Daoy (cell line): ENCODE measurements at places on chromosomes 5 and 9. TPM values are rescaled to one million over a fixed set of nuclear protein-coding genes. Genes with fewer than 3 reads are reported as not detected.

DNA sequence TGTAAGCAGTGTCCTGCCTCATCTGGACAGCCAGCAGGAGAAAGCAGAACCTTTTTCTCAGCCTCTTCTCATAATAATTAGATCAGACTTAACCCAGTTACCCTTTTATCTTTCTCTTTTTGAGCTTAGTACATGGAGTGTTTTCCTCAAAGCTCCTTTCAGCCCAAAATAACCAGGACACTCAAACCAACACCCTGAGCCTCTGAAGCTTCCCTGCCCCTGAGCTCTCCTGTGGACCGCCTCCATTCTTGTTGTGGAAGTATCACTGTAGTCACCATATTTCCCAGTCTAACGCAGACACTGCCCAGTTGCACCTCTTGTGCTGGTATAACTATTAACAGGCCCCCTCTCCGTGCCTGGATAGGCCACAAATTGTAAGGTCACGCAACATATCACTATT lies 53.8 kb upstream of the ZNF622 start:
- DNase-seq = no peak

DNA sequence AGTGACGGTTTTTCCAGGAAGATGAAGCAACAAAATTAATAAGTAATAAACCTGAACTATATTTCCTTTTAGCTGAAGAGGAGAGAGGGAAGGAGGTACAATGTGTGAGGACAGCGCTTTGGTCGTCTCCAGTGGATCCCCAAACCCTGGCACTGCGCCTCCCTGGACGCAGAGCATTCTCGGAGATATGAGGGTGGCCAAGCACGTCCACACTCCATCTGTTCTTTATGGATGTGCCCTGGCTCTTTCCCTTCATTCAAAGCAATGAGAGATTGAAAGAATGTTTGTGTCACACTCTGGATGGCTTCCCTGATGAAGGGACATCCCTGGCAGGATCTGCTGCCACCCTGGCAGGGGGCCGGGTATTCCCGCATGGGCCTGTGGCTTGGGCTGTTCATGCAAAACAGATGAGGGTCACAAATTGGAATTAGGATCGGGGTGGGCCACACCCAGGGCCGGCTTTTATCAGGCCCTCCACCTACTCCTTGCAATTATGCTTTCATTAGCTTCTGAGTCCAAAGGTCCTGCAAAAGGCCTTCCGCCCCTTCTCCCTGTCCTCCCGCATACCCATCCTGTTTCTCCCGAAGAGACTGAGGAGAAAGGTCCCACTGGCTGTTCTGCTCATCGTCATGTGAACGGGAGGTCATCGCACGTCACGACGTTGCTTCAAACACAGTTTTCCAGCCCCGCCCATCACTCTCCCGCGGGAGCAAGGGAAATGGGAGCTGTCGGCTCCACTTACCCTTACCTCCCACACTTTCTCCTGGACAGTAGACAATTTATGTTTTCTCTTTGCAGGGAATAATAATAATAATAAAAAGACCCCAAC lies 286.1 kb upstream of the IRX4 start:
- DNase-seq = no peak

DNA sequence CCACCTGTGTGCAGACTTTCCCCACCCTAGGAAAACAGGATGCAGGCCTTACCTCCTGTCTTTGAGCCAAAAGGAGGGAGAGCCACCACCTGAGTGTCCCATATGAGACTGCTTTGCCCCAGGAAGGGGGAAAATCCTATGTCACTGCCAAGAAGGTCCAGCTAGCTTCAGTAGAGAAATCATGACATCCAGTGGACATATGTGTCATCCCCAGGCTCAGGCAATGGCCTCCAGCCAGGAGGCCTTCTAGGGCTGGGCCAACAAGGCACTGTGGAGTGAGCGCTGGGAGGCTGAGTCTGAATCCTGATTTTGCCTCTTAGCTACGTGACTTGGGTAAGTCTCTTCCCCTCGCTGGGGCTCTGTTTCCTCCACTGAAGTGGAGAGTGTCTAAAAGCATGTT lies 60.2 kb downstream of the SMIM23 start:
- DNase-seq = no peak

DNA sequence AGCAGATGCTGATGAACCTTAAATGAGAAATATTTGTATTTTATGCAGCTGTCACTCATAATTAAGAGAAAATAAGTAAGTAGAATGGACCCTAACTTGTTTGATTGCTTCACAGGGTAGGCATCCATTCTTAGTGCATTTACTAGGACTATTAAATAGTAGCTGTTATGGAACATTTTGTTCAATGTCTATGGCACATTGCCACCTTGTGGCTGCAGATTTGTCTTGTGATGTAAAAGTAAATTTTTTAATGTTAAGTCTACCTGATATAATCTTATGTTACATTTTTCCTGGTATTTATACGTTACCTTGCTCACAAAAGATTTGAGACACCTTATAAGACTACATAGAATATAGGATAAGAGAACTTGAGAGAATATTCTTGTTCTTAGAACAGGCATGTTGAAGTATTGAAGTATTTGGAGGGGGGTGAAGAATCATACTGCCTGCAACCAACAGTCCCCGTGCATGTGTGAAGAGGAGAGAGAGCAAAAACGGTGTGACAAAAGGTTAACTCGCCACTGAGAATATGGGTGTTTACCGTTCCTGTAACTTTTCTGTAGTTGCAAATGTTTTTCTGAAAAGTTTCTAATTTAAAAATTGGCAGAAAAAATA lies 161.1 kb downstream of the MAST4 start:
- peak; percentile 60 for DNase-seq

- DNase-seq = no peak
These were observed 66.9 kb downstream of the SKIC3 start for GRCh38 chr5:95487880-95488279.

- DNase-seq = peak; percentile 90
These were observed 14.8 kb downstream of the NCS1 start for GRCh38 chr9:130186839-130187522.

GRCh38 chr9:1916655-1917054 lies 98.5 kb upstream of the SMARCA2 start:
- DNase-seq = no peak

DNA sequence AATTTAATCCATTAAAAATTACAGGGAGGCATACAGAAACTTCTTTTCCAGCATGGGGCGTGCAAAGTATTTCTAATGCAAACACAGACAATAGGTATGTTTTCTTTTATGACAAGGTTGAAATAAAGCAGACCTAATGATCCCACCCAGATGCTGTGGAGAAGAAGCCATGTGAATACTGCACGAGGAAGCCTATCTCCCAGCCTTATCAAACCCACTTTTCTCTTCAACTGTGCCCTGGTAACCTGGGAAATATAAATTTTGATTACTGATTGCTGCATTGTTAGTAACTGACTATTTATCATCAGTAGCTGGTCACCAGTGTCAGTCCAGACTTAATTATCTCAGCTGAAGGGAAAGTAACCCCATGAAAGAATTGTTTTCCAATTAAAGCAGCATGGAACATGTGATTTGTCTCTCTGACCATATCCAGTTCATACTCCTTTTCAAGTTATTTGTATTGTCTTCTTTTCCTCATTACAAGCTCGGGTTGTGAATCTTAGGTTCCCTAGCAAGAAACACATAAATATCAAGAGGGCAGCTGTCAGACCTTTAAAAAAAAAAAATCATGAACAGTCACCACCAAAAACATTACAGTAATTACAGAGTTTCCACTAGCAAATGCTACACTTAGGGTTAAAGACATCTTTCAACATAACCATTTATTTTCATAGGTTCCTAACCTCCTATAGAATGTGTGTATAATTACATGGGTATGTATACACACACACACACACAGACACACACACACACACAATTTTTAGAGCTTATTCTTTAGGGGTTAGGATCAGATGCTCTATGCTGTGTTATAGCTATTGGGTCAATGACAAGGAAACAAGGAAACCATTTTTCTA lies 50.3 kb downstream of the SEMA6A start:
- no peak for DNase-seq

GRCh38 chr9:111975709-111976108 lies 79.1 kb downstream of the UGCG start:
- DNase-seq = no peak

- peak; percentile 35 for DNase-seq
These were observed 3.9 kb upstream of the FKTN start for GRCh38 chr9:105554042-105554441.

The ADAMTSL1 gene
- total RNA-seq = 12.7 and 16.6 TPM in 2 replicates

The NUTM2G gene
- under 0.01 TPM in 1 of 2 replicates, not detected in the other for total RNA-seq

The MCCC2 gene
- total RNA-seq = 41.6 and 44.6 TPM in 2 replicates
